NCI-H510A (cell line): ENCODE measurements at places on chromosomes 5 and 9.

- no peak for DNase-seq
Measured at GRCh38 chr5:10594591-10595210, 30.8 kb downstream of the ANKRD33B start.

GRCh38 chr9:90841213-90841612, 39.6 kb downstream of the SYK start:
- no peak for DNase-seq

DNA sequence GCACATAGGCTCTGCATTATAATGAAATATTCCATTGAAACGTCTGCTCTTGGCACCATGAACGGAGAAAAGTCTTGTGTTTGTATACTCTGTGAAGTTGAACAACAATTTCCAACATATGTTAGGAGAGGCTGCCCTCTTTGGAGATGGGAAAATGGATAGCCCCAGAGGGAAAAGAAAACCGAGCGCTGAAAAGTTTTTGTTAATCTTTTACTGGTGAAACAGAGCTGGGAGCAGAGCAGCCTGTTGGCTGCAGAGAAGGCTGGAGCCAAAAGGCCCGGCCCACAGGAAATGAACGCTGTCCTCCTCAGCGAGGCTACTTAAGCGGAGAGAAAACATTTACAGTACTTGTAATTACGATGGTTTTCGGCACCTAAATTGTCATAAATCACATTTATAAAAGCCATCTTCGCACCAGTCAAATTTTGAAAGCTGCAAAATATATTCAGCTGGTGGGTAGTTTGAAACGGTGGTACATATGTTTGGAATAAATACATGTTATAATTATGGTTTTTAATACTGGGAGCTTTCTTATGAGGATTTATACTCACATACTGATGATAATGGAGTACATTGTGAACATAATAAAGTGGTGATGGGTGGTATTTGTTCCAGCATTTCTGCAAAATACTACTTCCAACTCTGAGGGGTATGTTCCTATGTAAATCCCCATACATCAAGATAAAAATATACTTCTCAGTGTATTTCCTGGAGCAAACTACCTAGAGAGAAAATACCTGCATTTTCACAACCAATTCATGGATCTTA, 129.6 kb upstream of the CNTLN start:
- no peak for DNase-seq

GRCh38 chr9:115877852-115878438, 275.6 kb upstream of the PAPPA start:
- no peak for DNase-seq

DNA sequence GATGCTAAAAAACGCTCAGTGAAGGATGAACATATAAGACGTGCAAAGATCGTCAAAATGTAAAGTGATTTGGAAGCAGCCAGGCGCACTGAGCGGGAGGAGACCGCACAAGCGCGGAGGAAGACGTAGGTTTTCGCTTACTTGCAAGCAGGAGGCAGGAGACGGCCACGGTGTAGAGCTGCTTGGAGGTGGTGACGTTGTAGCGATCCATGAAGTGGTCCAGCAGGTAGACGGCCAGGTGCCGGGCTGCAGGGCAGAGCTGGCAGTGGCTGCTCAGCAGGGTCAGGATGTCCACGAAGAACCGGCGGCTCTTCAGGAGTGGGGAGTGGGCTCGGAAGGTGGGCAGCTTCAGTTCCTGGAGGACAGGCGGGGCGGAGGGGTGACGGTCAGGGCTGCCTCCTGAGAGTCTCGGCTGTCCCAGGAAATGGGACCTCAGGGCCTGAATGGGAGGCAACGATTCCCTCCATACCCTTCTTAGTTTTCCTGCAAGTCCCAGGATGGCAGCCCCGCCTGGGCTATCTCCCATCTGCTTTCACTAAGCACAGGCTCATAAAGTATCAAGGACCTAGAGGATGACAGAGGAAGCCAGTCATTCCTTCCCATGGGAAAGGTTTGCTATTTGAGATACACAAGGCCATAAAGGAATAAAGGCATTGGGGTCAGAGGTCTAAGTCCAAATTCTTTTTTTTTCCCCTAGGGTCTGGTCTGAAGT, 31.8 kb downstream of the CCNJL start:
- no peak for DNase-seq

DNA sequence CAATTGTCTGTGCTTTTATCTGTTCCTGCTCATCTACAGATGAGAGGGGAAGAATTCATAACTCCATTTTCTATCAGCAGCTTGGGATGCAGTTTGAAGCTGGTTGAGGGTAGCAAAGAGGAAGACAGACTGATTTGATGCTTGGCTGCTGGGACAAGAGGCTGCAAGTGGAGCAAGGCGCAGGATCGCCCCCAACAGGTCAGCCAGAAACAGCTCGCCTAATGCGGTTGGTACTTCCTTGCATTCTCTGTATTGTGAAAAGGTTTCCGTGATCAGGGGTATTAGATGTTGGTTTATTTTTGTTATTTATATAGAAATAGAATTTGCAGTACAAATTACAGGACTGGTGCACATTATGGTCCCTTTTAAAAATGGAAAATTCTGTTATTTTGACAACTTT, 40.6 kb downstream of the ZNF883 start:
- DNase-seq = no peak

- no peak for DNase-seq
Measured at GRCh38 chr5:122879076-122879475, 33.7 kb downstream of the SNX24 start.

- no peak for DNase-seq
Measured at GRCh38 chr9:113559834-113560800, 96.6 kb downstream of the RGS3 start.
